Activated T-helper 17 cell treated with anti-CD3 and anti-CD28 coated beads, Interleukin-2, amount 50 U/mL, for 72 hours (primary cell): ENCODE measurements at places on chromosomes 2 and 18. TPM values are rescaled to one million over a fixed set of nuclear protein-coding genes. Genes with fewer than 3 reads are reported as not detected.

- no peak for ATAC-seq
Measured at GRCh38 chr2:214730248-214730647, 79.2 kb downstream of the BARD1 start.

Gene NCL
- 476 TPM for total RNA-seq

DNA sequence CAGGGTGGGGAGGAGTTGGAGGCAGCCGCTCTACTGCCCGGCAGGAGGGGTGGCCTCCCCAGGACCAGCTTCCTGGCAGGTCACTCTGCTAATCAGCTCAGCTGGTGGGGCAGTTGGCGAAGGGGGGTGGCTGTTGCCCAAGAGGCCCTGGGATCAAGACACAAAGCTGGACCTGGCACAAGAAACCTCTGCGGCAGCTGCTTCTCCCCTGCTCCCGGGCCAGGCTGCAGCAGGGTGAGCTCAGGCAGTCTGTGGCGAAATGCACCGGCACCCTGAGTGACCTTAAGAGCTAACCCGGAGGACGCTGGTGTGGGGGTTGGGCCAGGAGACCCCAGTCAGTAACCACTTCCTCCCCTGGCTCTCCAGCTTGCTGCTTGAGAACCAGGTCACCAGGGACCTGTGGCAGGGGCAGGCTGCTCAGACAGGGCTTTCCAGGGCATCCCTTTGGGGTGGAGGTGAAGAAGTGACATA, 31.1 kb downstream of the TOGARAM2 start:
- ATAC-seq = no peak

- ATAC-seq = no peak
Measured at GRCh38 chr2:235521844-235522243, 28.0 kb downstream of the AGAP1 start.

Gene IL36RN
- total RNA-seq = not detected

DNA sequence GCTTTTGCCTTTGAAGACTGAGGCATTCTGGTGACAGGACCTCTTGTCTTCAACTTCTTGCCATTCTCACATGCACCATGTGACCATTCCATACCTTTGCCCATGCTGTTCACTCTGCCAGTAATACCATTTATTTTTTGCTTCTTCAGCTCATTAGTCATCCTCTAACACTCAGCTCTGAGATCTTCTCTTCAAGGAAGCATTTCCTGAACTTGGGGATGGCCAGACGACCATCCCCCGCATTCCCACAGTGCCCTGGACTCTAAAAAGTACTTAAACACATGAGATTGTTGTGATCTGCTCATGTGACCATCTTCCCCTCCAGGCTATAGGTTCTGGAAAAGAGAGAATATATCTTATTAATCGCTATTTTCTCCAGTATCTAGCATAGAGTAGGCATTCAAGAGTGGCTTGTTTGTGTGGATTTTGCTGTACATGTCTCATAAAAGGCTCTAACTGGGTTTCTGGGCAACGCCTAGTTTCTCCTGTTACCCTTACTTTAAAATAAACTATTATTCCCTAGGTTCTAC, 33.9 kb downstream of the PAX3 start:
- no peak for ATAC-seq
